ENCODE measurements at places on chromosomes 1 and 21. TPM values are rescaled to one million over a fixed set of nuclear protein-coding genes. Genes with fewer than 3 reads are reported as not detected.

- H3K4me1 ChIP-seq, result peaks cover 91% of the 10 kb centered on the region
- no peaks in the 10 kb centered on the region for H3K27me3 ChIP-seq
- no peak overlapping the region for H3K4me3 ChIP-seq
- no peak for DNase-seq
- no peaks in the 10 kb centered on the region for H3K36me3 ChIP-seq
- H3K27ac ChIP-seq, result peak overlapping the region; percentile 86
Measured at GRCh38 chr1:21338573-21339355, 48.5 kb upstream of the ECE1 start.

GRCh38 chr1:150473659-150474058 is 13.6 kb upstream of the TARS2 start:
- no peaks in the 10 kb centered on the region for H3K27me3 ChIP-seq
- no peak overlapping the region for H3K4me3 ChIP-seq

DNA sequence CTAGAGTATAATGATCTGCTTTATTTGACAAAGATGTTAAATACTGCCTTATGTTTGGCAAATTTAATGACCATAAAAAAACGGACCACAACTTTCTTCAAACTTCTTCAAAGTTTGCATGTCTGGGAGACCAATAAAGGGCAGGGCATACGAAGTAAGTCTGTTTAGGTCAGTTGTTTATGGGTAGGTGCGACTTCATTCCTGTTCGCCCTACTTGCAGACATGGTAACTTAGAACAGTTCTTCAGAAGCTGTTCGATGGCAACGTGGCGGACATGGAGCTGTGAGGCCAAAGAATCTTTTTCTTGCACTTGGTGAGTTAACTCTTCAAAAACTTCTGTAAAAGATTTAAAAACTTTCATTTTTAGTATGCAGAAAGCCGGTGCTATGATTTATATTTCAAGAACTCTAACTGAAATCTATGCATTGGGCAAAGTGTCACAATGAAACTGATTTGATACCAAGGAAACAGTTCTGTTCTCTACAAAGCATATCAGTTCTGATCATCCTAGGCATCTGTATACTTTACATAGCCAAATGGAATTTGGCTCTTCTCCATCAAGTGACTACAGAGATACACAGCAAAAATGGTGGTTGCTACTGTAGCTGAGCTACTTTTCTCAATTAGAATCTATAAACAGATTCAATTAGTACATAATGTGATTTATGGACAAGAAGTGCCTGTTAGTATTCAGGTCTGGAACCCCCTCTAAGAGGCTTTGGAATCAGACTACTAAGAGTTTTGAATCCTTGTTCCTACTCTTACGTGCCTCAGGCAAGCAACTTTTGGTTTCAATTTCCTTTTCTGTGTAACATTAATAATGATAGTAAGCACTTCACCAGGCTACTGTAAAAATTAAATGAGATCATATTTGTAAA is 25.7 kb downstream of the C21orf91 start:
- DNase-seq, result no peak
- H3K27ac ChIP-seq, result no peak overlapping the region
- no peaks in the 10 kb centered on the region for H3K27me3 ChIP-seq
- H3K4me1 ChIP-seq, result no peaks in the 10 kb centered on the region

GRCh38 chr21:46619846-46620245 is 15.0 kb upstream of the S100B start:
- H3K4me1 ChIP-seq, result peaks cover 41% of the 10 kb centered on the region
- H3K36me3 ChIP-seq, result peaks cover 2% of the 10 kb centered on the region
- no peaks in the 10 kb centered on the region for H3K27me3 ChIP-seq
- no peak overlapping the region for H3K4me3 ChIP-seq

- no peaks in the 10 kb centered on the region for H3K36me3 ChIP-seq
- no peak for DNase-seq
- H3K4me1 ChIP-seq, result peaks cover 10% of the 10 kb centered on the region
- no peak overlapping the region for H3K4me3 ChIP-seq
- H3K27ac ChIP-seq, result no peak overlapping the region
Measured at GRCh38 chr21:42277593-42277992, 37.6 kb downstream of the TFF3 start.

DNA sequence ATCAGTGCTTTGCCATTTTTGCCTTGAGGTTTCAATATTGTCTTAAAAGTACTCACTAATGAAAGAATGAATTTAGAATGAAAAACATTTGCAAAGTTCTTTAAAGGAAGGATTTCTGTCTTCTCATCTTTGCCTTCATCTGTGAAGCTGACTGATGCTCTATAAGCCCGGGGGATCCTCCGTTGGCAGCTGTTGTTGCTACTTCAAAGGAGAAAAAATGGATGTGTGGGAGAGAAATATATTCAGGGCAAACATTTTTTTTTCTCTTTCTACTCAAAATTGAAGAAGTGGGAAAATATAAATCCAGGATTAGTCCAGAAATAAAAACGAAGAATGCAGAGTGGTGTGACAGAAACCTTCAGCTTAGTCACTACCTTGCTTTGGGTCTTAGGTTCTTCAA is 142.5 kb downstream of the OLFM3 start:
- H3K4me3 ChIP-seq, result no peak overlapping the region
- H3K27me3 ChIP-seq, result no peaks in the 10 kb centered on the region
- no peak for DNase-seq
- H3K36me3 ChIP-seq, result no peaks in the 10 kb centered on the region
- H3K4me1 ChIP-seq, result no peaks in the 10 kb centered on the region

GRCh38 chr1:145962157-145963102 is 1.9 kb downstream of the ANKRD34A start:
- no peak for DNase-seq
- H3K27ac ChIP-seq, result peak overlapping the region; percentile 97
- H3K27me3 ChIP-seq, result no peaks in the 10 kb centered on the region
- H3K36me3 ChIP-seq, result peaks cover under 1% of the 10 kb centered on the region

- H3K4me1 ChIP-seq, result peaks cover 10% of the 10 kb centered on the region
- no peak overlapping the region for H3K27ac ChIP-seq
- no peaks in the 10 kb centered on the region for H3K36me3 ChIP-seq
- DNase-seq, result no peak
- H3K4me3 ChIP-seq, result no peak overlapping the region
- peaks cover 6% of the 10 kb centered on the region for H3K27me3 ChIP-seq
Measured at GRCh38 chr1:203172184-203173010, 3.2 kb downstream of the MYBPH start.

DNA sequence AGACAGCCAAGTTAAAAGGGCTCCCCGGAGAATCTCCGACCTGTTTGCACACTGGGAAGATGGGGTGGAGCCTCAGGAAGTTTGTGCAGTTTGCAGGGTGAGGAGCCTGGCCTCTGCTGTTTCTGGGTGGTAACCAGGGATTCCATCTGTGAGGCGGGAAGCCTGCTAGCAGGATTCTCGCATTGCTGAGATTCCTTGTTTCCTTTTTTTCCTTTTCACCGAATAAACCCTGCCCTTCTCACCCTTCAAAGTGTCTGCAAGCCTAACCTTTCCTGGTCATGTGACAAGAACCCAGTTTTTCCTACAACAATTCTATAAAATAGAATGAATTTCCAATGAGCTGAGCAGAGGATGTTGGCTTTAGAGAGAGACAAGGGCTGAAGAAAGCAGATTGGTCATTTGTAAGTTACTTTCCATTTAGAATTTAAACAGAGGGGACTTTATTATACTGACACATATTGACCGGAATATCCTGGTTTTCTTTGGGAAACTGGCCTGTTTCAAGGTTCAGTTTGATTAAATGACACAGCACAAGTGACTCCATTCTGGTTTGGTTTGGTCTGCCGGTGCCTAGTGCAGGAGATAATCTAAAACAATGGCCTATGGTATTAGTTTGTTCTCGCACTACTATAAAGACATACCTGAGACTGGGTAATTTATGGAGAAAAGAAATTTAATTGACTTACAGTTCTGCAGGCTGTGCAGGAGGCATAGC is 48.7 kb upstream of the DNAH14 start:
- H3K36me3 ChIP-seq, result peaks cover 2% of the 10 kb centered on the region
- H3K4me3 ChIP-seq, result no peak overlapping the region
- peaks cover 48% of the 10 kb centered on the region for H3K4me1 ChIP-seq
- no peak for DNase-seq
- peaks cover 10% of the 10 kb centered on the region for H3K27me3 ChIP-seq
- peak overlapping the region; percentile 38 for H3K27ac ChIP-seq

GRCh38 chr1:107442551-107442950 is 301.7 kb downstream of the NTNG1 start:
- no peaks in the 10 kb centered on the region for H3K4me1 ChIP-seq
- H3K36me3 ChIP-seq, result no peaks in the 10 kb centered on the region
- DNase-seq, result no peak
- no peak overlapping the region for H3K4me3 ChIP-seq
- H3K27me3 ChIP-seq, result peaks cover 2% of the 10 kb centered on the region

RGS18 gene
- total RNA-seq, result not detected
